T1000 (cell line): ENCODE measurements at places on chromosomes 1 and 21.

DNA sequence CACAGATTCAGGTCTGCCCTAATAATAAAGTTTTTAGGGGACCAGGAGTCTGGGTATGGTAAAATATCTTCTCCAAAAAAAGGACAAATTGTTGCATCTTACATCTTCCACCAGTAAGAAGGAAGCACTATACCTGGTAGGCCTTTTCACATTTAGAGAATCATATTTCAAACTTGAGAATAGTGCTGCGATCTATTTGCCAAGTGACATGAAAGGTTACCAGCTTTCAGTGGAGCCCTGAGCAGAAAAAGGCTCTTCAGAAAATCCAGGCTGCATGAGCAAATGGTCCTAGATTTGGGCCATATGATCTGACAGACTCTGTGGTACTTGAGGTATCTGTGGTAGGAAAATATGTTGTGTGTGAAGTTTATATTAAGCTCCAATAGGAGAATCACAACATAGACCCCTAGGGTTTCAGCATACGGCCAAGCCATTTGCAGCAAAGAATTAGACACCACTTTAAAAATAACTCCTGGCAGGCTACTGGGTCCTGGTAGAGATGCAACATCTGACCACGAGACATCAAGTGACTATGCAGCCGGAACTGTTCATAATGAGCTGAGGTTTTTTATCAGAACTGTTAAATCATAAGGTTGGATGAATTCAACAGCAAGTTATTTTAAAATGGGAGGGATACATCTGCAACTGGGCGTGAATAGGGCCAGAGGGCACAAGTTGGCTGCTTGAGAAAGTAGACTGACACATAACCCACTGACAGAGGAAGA is 38.6 kb upstream of the CCDC190 start:
- no peak for DNase-seq

- peak; percentile 46 for DNase-seq
Observed at GRCh38 chr1:15304708-15305467, 57.9 kb downstream of the FHAD1 start.

GRCh38 chr1:46983166-46983829 is 40.2 kb upstream of the CYP4X1 start:
- DNase-seq: no peak

GRCh38 chr1:22159891-22160290 is 17.0 kb upstream of the WNT4 start:
- no peak for DNase-seq

DNA sequence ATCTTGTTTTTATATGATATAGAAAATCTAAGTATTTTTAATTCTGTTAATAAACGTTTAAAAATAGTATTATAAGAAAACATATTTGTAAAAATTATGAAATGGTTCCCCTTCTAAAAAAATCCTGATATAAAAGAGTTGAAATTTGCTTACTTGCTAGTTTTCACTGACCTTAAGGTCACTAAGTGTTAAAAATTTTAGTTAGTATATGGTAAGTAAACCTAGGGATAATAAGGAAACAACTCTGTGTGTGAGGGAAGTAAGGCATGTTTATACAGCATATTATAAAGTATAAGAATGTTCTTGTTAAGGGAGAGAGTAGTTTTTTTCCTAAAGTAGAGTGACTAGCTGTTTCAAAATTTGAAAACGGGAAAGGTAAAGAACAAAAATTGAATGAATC is 130.9 kb upstream of the LYPLAL1 start:
- DNase-seq: no peak

DNA sequence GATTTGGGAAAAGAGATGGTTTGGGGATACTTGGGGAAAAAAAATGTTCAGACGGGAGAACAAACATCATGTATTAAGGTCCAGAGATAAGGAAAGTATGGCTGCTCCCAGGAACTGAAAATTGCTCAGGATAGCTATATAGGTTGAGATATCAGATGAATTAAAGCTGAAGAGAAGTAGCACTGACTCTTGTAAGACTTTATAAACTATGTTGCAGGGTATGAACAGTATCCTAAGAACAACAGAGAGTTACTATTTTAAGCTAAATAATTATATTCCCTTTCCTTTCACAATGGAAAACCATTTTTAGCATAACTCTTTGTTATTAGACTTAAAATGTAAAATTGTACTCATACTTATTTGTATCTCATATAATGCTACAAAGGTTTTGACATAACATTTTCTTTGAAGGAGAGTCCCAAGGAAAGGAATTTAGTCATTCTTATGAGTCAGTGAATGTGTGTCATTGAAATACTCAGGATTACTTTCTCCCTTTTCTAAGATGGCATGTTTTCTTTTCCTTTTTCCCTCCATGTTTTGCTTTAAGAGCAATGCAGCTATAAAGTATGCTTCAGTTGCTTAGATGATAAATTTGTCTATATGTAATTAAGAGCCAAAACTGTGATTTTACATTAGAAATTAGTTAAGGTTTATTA is 139.4 kb upstream of the KIAA1614 start:
- no peak for DNase-seq

GRCh38 chr1:9435153-9435636 is 104.1 kb upstream of the SLC25A33 start:
- DNase-seq: no peak

DNA sequence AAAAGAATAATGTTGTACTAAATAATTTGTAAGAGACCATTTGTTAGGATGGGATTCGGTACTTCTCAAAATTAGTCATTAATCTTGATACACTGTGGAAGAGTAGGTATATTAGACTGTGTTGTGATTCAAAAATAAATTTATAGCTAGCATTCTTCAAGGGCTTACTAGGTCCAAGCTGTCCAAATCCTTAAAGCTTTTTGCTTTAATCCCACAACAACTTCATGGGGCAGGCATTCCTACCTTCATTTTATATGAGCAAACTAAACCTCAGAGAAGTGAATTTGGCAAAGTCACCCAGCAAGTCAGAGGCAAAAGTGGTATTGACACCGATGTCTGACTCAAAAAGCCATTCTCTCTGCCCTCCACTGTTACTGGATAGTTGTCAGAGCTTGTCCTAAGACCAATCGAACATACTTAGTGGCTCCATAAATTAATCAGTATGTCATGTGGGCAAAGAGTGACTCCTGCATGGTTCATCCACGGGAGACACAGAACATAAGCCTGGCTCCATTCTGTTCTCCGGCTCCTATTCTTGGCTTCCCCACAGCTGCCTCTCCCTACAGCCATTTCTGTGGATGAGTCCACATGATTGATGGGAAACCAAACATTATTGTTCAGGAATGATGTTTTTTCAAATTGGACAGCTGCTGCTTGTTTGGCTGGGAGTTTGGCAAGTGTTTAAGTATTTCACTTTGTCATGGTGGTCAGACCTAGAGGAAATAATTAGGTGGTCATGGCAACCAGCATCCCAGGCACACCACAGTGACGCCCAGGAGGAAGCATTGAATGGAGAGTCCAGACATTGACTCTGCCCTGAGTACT is 133.4 kb upstream of the FGGY start:
- no peak for DNase-seq

DNA sequence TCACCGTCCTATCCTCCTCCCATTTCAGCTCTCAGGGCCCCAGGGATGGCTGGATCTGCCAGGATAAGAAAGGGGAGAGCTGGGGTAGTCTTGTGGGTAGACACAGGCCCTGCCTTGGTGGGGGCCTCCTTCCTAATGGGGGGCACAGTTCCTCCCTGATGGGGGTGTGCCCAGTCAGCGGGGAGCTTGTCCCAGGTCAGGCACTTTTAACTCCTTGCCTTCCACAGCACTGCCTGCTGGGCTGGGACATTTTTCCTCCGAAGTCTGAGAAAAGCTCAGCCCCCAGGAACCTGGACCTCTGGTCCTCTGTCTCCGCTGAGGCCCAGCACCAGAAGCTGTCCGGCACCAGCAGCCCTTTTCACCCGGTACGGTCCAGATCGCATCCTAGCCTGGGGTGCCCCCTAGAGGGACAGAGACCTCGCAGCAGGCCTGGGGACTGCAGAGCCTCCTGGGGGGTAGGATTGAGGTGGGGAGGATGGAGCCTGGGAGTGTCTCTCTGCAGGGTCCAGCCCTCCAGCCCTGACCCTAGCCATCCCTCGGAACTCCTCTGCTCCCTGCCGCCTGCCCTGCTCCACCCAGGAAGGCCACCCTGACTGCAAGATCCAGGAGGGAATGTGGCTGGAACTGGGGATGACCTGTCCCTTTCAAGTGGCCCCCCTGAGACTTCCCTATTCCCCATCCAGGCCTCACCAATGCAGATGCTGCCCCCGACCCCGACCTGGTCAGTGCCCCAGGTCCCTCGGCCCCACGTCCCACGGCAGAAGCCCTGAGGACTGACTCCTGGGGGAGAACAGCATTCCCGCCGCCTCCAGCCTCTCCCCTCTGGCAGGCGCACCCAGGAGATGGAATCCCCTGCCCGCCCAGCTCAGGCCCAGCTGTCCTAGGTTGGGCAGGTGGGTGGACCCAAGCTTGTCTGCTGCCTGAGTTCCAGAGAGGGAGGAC is 12.0 kb downstream of the MIIP start:
- no peak for DNase-seq

DNA sequence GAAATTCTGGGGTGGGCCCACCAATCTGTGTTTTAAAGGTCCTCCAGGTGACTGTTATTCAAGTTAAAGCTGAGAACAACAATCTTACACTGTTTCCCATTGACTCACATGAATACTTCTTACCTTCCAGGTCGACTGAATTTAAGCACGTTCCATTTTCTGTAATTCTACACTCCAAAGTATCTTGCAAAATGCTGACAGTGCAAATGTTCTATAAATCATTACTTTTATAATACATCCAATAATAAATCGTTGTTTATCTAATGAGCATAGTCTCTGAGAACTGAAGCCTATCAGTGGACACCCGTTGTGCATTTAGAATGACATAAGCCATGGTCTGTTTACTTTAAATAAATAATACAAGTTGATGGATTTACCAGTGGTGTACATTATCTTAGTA is 75.8 kb upstream of the FMO3 start:
- no peak for DNase-seq

GRCh38 chr1:39776400-39776713 is 5.2 kb upstream of the OXCT2 start:
- no peak for DNase-seq

- DNase-seq: no peak
Observed at GRCh38 chr21:35995522-35996088, 64.7 kb downstream of the SETD4 start.

DNA sequence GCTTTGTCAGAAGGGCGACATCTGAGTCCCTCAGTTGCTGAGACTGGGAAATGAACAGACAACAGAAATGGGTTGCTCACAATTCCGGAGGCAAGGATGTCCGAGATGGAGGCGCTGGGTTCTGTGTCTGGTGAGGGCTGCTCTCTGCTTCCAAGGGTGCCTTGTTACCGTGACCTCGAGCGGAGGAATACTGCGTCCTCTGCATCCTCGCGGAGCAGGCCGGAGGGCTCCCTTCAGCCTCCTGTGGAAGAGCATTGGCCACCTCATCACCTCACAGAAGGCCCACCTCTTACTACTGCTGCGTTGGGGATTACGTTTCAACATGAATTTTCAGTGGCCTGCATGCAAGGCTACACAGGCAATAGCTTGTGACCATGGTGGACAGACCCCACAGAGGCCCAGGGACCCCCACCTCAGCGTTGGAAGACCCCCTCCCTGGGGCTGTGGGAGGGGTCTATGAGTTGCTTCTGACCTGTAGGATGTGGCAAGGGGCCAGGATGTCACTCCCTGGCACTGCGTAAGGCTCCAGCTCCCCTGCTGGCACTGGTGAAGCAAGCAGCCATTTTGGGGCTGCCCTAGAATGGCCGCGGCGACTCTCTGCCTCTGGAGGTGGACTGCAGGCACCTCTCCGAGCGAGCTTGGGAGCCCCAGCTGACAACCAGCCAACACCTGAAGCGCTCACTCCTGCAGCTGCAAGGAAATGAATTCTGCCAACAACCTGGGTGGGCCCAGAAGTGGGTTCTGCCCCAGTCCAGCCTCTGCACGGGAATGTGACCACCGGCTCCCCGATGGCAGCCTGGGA is 36.3 kb upstream of the COL6A1 start:
- DNase-seq: no peak

DNA sequence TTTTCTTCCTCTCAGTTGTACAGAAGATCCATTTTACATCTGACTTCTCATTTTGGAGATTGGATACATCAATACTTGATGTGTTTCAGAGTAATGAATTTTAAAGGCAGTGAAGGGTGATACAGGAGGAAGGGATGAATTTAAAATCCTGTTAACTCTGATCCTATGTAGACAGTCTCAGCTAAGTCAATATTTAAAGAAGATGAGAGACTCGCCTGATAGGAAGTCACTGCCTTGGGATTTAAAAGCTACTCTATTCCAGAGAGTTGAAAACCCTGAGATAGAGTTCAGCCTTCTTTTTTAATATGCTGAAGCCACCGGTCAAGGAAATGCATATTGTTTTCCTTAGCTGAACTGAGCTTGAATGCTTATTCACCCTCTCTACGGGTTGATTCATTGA is 42.7 kb downstream of the HUNK start:
- no peak for DNase-seq

DNA sequence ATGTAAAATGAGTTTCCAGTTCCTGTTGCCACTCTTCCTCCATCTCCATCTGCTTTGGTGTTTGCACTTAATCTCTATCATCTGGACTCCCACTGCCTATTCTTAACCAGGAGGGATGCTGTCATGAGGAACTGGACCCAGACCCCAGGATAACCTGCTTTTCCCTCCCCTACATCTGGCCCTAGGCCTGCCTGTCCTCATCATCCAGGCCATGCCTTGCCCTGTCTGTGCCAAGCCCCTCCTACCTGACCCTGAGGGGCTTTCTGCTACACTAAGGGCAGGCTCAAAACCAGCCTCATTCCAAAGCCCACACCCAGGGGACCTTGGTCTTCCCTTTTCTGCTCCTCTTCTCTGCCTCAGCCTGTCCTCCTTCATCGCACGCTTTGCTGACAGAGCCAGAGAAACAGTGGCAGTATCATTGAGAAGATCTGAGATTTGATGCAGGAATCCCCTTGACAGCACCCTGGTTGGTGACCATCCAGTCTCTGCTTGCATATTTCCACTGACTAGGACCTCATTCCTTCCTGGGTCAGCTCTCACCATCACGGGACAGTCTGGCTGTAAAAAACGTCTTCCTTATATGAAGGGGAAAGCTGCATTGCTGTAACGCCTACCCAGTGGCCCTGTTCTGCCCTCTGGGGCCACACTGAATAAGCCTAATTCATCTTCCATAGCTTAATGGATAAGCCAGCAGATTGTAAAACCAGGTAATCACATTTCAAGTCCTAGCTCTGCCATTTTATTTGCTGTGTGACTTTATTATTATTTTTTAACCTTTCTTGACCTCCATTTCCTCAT is 38.8 kb downstream of the PLXNA2 start:
- DNase-seq: no peak

- DNase-seq: no peak
Observed at GRCh38 chr1:156622581-156623297, 3.5 kb downstream of the HAPLN2 start.

DNA sequence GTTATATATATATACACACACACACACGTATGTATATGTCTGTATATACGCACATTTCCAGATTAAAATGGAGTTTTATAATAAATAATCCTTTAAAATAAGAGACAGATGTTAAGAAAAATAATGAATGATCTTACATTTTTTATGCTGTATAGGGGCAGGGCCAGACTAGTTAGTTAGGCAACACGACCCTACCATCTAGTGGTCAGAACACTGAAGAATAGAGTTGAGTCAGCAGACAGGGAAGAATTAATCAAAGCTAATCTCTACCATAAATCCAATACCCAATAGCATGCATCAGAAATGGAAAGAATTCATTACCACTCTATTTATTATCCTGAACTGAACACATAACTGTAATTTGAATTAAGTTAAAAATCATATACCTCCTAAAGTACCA is 156.7 kb downstream of the BRINP3 start:
- no peak for DNase-seq

- no peak for DNase-seq
Observed at GRCh38 chr1:8747879-8748825, 69.3 kb downstream of the RERE start.

- no peak for DNase-seq
Observed at GRCh38 chr1:32232558-32233304, 10.5 kb downstream of the EIF3I start.
